ENCODE measurements at places on chromosomes 1 and 21.

- DNase-seq, result no peak
These were observed 46.9 kb downstream of the ZSCAN20 start for GRCh38 chr1:33519240-33519884.

DNA sequence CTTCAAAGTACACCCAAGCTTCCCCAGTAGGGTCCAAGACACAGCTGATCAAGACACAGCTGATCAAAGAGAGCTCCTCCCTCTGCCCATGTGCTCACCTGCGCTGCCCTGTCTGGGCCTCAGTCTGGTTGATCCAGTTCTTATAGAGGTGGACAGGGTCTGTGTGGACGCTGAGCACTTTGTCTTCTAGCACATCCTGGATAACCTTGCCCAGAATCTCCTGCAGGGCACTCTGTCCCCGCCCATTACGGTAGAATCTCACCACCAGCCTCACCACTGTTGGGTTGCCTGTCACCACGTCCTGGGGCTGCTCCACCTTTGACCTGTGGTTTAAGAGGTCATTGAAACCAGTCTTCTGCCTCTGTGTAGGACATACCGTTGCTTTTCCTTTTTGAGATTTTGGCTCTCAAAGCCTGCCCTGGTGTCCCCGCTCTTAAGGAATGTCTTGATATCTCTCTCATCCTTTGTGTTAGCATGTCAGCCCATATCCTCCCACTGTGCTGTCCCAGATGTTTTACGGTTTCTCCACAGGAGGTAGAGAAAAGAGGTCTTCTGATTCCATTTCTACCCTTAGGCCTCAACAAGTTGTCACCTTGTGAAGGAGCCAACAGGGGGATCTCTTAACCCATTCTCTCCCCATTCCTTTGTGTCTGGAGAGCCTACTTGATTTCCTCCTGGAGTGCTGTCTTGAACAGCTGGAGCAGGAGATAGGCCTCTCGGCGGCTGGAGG lies 33.5 kb downstream of the IQGAP3 start:
- no peak for DNase-seq

DNA sequence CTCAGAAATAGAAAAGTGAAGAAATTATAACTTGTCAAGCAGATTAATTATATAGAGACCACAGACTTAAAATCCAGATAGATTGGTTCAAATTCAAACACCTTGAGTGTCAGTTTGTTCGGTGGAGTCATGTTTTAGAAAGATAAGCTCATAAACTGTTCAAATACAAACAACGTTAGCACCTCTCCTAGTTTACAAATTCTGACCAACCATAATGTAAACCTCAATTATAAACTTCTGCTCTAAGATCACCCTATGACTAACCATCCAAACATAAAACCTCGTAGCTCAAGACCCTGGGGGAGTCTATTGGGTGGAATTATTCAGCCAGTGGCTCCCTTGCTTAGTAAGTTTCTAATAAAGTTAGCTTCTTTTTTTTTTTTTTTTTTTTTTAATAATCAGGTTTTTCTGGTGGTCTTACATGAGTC lies 12.4 kb downstream of the CBR1 start:
- no peak for DNase-seq

- no peak for DNase-seq
These were observed 22.2 kb downstream of the TSHB start for GRCh38 chr1:115051850-115052249.

- no peak for DNase-seq
These were observed 4.7 kb downstream of the LAX1 start for GRCh38 chr1:203769505-203770343.

DNA sequence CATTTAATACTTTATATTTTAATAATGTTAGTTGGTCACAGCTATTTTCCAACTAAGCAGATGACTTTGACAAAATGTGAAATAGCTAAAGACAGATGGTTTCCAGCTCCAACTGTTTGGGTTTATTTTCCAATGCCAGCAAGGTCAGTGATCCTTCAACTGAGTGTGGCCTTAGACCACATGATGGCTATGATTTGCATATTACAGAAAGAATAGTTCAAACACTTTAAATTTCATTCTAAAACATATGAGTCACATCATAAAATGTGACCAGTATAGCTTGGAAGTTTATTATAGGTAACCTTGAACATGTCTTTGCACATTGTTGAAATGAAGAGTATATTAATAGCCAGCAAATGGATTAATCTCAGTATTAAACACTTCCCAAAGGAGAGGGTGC lies 454.0 kb upstream of the C1orf87 start:
- DNase-seq, result no peak

- no peak for DNase-seq
These were observed 18.6 kb downstream of the USP24 start for GRCh38 chr1:55196433-55197035.

DNA sequence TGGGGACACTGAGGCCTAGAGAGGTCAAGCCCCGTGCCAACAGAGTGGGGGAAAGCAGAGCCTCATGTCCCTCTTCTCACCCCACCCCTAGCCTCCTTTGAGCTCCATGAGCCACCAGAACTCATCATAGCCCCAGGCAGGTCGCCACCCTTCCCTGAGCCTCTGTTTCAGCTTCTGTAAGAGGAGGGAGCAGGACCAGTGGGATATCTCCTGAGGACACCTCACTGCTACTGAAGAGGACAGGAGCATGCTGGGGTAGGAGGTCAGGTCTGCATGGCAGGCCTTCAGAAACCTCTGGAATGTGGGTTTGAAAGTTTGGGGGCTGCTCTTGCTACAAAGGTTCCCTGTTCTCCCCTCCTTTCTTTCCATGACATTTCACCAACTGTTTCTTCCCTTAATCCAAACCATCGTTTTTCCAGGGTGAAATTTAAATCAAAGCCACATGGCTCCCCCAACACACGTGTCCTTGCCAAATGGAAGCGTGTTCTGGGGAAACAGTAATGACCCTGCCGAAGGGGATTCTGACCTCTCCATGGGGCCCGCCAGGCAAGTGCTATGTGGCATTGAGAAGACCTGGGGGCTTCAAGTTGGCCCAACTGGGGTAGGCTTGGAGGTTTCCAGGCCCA lies 88.1 kb upstream of the RUNX3 start:
- no peak for DNase-seq

DNA sequence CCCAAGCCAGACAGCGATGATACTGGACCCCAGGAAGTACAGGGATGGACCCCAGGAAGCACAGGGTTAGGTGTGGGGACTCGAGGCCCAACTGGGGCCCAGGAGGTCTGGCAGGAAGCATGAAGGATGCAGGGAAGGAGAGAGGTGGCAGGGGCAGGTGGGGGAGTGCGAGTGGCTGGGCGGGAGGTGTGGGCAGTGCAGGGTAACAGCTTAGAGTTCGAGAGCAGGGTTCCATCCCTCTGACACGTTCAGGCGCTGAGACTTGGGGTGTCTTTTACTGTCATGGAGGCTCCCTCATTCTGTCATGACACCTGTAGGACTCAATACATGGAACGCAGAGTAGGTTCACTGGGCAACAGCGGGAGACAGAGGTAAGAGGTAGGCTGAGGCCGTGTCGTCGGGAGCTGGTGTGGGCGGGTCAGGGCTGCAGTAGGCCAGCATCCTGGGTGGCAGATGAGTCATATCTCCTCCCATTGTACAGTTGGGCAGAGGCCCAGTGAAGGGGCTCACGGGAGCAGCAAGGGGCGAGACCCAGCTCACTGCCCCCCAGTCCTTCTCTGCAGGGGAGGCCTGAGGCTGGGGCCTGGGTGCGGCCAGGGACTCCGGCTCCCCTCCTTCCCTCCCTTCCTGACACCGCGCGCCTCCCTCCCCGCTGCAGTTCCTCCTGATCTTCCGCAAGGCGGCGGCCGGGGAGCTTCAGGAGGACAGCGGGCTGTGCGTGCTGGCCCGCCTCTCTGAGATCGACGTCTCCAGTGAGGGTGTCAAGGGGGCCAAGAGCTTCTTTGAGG lies 11.6 kb upstream of the CTRC start:
- DNase-seq, result no peak

- no peak for DNase-seq
These were observed 2140.6 kb downstream of the NCAM2 start for GRCh38 chr21:23138797-23139196.

DNA sequence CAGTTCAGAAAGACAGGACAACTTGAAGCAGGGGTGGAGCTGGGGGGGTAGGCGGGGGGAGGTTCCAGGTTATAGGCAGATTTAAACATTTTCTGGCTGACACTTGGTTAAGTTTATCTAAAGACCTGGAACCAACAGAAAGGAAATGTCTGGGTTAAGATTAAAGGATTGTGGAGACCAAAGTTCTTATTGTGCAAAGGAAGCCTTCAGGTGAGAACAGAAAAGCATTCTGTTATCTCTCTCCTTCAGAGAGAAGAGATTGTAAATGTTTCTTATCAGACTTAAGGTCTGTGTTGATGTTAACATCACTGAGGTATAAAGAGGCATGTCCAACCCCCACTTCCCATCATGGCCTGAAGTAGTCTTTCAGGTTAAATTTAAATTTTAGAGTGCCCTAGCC lies 3.7 kb upstream of the ACADM start:
- DNase-seq, result no peak

GRCh38 chr1:226041419-226041818 lies 21.1 kb upstream of the H3-3A start:
- DNase-seq, result no peak

DNA sequence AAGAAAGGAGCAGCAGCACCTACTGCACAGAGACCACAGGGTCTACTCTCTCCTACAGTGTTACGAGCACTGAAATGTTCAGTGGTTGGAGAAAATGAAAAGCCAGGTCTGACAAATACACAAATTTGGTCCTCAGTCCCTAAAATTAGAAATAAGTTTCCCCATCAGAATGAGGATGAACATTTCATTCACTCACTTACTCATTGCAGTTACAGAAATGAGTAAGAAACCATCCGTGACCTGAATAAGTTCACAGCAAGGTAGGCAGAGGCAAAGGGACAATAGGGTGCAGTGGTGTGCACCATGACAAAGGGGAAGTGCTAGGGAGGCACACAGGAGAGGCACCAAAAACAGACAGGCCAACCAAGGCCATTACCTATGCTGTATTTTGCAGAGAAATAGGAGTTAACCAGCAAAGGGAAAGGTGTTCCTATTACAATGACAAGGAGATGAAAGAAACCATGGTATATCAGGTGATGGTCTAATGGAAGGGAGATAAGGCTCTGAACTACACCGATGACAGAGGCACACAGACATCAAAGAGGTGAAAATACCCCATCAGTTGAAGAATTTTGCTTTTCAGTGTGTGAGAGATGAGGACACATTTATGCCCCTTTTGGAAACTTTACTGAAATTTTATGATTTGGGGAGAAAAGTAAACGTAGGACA lies 29.4 kb downstream of the VAV3 start:
- peak; percentile 27 for DNase-seq

- no peak for DNase-seq
These were observed 75.6 kb upstream of the KAZN start for GRCh38 chr1:14522926-14523241.

- DNase-seq, result no peak
These were observed 14.9 kb downstream of the CXADR start for GRCh38 chr21:17527711-17528110.

DNA sequence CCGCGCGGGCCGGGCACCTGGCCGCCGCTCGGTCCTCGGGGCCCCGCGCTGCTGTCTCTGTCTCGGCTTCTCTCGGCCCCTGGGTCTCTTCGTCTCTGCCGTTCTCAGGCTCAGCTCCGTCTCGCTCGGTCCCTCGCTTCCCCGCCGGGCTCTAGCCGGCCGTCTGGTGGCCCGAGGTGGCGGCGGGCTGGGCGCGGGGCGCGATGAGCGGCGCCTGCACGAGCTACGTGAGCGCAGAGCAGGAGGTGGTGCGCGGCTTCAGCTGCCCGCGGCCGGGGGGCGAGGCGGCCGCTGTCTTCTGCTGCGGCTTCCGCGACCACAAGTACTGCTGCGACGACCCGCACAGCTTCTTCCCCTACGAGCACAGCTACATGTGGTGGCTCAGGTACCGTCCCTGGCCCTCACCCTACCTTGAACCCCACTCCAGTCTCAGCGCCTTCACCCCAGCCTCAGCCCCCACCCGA lies 355 bp downstream of the SHISAL2A start:
- peak; percentile 22 for DNase-seq

GRCh38 chr1:194959795-194960194 lies 1648.4 kb downstream of the KCNT2 start:
- no peak for DNase-seq

- no peak for DNase-seq
These were observed 176.1 kb upstream of the CSF3R start for GRCh38 chr1:36658838-36659237.
